ENCODE measurements at places on chromosomes 16 and 17.

GRCh38 chr17:45953561-45953960 lies 45.5 kb upstream of the STH start:
- DNase-seq = no peak

GRCh38 chr16:69005641-69006355 lies 99.7 kb upstream of the HAS3 start:
- DNase-seq = no peak

GRCh38 chr17:2995886-2996809 lies 67.3 kb downstream of the OR1D5 start:
- no peak for DNase-seq

GRCh38 chr16:70738083-70738977 lies 52.5 kb upstream of the MTSS2 start:
- DNase-seq = peak; percentile 27

GRCh38 chr17:68431661-68432071 lies 25.6 kb downstream of the WIPI1 start:
- DNase-seq = peak; percentile 60

DNA sequence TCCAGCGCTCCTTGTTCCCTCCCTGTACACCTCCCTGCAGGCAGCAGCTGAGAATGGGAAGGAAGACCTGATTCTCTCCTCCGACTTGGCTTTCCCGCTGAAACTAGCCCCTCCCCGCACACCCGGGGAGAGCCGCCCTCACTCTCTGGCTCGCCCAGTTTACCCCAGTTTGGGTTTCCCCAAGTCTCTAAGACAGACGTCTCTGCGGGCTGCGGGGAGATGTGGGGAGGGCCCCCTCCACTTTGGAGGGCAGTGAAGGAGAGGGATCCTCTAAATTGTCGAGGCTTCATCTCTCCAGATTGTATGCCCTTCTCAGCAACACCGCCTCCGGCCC lies 797 bp downstream of the GRB7 start:
- DNase-seq = peak; percentile 54

- no peak for DNase-seq
These were observed 4.1 kb downstream of the ICAM2 start for GRCh38 chr17:64016231-64016784.

GRCh38 chr16:68100488-68100887 lies 15.3 kb downstream of the NFATC3 start:
- no peak for DNase-seq

- DNase-seq = no peak
These were observed 22.3 kb downstream of the MOSMO start for GRCh38 chr16:22030087-22030812.

GRCh38 chr16:86768228-86768791 lies 190.0 kb downstream of the FOXL1 start:
- no peak for DNase-seq

- DNase-seq = peak; percentile 20
These were observed 40.9 kb upstream of the MEOX1 start for GRCh38 chr17:43702637-43703036.

DNA sequence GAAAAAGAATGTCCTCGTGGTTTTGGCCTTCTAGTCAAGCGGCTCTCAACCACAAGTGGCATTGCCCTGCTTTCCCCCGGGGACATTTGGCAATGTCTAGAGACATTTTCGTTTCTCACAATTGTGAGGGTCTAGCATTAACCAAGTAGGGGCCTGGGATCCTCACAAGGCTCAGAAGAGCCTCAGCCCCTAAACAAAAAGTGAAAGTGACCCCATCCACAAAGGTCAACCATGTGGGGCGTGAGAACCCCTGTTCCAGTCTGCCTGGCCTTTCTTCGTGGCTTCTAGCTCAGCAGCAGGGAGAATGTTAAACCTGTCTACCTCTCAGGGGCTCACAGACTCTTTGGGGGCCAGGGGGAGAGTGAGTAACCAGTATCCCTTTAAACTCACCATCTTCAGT lies 4.8 kb upstream of the RPL38 start:
- DNase-seq = no peak

- DNase-seq = no peak
These were observed 48.5 kb downstream of the RPTOR start for GRCh38 chr17:80593181-80593580.

- no peak for DNase-seq
These were observed 606.3 kb upstream of the CDH11 start for GRCh38 chr16:65728167-65728566.

DNA sequence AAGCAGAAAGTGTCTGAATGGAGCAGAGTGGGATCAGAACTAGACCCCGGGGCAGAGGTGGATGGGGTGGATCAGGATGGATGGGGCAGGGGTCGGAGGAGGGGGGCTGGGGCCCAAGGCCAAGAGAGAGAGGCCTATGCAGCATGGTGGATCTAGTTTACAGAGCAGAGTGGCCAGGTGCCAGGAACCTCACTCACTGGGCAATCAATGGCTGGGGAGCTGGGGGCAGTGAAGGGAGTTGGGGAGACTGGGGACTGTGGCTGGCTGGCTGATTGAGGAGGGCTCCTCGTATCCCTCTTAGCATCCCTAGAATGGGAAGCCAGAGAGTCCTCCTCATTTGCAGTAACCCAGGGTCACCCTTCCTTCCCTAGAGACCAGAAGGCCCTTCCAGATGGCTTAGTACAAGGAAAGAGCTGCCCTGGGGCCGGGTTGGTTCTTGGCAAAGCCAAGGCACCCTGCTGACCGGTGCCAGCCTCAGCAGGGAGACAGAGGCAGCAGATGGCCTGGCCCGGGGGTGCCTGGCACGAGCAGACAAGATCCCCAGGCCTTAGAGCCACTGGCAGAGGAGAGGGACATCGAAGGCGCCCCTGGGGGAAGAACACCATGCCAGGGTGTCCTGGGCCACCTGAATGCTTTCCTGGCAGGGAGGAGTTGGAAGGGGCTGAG lies 36.8 kb downstream of the SRCIN1 start:
- no peak for DNase-seq

DNA sequence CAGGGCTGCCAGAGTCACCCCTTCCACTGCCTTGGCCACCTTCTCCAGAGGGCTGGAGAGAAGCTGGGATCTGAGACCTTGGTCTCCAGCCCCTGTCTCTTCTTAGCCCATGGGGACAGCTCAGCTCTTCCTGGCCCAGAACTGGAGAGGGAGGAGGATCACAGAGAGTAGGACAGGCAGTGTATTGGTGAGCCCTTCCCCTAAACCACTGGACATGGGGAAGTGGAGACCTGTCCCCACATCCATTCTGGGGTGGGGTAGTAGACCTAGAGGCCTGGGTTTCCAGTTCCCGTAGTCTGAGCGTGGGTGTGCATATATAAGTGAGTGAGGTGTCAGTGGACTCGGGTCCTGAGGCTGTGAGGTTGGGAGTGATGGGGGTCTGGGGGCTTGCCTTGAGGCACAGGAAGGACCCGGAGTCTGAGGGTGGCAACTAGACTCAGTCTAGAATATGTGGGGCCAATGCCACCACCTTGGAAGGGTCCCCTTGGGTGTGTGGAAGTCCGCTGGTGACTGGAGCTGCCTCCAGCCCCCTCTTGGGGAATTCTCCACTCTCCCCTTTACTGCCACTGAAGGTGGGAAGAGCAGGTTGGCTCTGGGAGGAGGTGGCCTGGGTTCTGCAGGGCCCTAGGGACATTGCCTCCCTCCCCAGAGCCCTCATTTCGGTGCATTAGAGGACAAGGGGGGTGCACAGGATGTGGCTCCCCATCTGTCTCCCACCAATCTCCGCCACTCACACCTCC lies 19.9 kb downstream of the GJD3 start:
- no peak for DNase-seq

DNA sequence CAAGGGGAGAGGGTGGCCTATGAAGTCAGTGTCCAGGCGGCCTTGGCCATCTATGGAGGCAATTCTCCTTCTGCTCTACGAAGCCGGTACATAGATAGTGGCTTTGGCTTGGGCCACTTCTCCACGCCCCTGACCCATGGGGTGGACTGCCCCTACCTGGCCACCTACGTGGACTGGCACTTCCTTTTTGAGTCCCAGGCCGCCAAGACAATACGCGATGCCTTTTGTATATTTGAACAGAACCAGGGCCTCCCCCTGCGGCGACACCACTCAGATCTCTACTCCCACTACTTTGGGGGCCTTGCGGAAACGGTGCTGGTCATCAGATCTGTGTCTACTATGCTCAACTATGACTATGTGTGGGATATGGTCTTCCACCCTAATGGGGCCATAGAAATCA lies 17.3 kb downstream of the AOC3 start:
- DNase-seq = no peak

GRCh38 chr16:48011878-48012658 lies 143.7 kb downstream of the ABCC12 start:
- no peak for DNase-seq

- DNase-seq = no peak
These were observed 61.0 kb downstream of the PLD6 start for GRCh38 chr17:17144916-17145665.

DNA sequence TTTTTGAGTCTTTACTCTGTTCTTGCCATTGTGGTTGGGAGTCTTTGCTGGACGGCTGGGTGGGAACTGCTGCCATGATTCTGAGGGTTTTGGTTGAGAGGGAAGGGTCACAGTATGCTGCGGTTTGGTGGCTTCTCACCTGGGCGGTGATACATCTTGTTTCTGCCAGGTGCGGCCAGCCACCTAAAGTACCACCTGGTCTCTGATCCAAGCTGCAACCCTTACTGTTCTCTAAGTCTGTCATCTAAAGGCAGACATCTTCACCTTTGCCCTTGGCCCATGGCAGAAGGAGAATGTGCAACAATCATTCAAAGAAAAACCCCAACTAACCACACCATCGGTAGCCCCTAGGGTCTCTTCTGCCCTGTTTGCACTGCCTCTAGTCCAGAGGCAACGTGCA lies 19.6 kb upstream of the MPO start:
- no peak for DNase-seq

GRCh38 chr16:720990-721764 lies at the start of gene ANTKMT:
Gene ANTKMT, plus strand, starts transcription at chr16:721146. Its CDS starts 129 bp downstream, at chr16:721275.
- DNase-seq = peak; percentile 86

- no peak for DNase-seq
These were observed 1.4 kb downstream of the AOC3 start for GRCh38 chr17:42852351-42852750.
